Activated T-cell treated with anti-CD3 and anti-CD28 coated beads, Interleukin-2, amount 50 U/mL, for 72 hours (primary cell): ENCODE measurements at places on chromosomes 4 and X. TPM values are rescaled to one million over a fixed set of nuclear protein-coding genes. Genes with fewer than 3 reads are reported as not detected.
A peak's percentile ranks its signal among the peaks of the same experiment; 100 is the strongest.

DNA sequence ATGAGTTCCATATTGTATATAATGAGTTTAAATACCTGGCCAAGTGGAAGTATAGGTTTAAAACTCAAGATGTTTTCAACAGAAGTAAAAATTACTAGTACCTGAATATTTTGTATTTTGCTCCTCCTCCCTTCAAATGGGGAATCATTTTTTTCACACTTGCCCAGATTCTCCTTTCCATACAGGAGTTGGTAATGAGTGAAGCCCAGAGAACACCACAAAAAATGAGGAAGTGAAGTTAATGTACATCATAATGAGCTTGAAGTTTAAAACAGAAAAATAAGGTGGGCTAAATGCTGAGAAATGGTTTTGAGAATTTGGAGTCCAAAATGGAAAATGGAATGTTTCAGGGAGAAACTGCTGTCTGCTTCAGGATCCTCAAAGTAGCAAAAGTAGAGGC lies 364.8 kb upstream of the EMCN start:
- no peaks in the 10 kb centered on the region for H3K36me3 ChIP-seq
- no peak for DNase-seq

- no peak for DNase-seq
- peaks cover 5% of the 10 kb centered on the region for H3K36me3 ChIP-seq
- H3K27ac ChIP-seq: no peak overlapping the region
- peaks cover 22% of the 10 kb centered on the region for H3K4me1 ChIP-seq
These were observed 21.0 kb downstream of the ATXN3L start for GRCh38 chrX:13298836-13299235.

- H3K4me1 ChIP-seq: no peaks in the 10 kb centered on the region
- no peak for DNase-seq
- H3K27me3 ChIP-seq: peaks cover 52% of the 10 kb centered on the region
- no peaks in the 10 kb centered on the region for H3K36me3 ChIP-seq
- H3K4me3 ChIP-seq: no peak overlapping the region
These were observed 30.6 kb downstream of the SUPT20HL2 start for GRCh38 chrX:24283127-24283794.

GRCh38 chr4:85738721-85739120 lies 263.8 kb downstream of the ARHGAP24 start:
- peaks cover 1% of the 10 kb centered on the region for H3K36me3 ChIP-seq
- H3K27me3 ChIP-seq: no peaks in the 10 kb centered on the region
- H3K4me1 ChIP-seq: no peaks in the 10 kb centered on the region
- no peak overlapping the region for H3K4me3 ChIP-seq
- no peak overlapping the region for H3K27ac ChIP-seq

Gene VCX3B
- total RNA-seq: not detected

Gene SMIM43
- not detected for total RNA-seq

GRCh38 chr4:138078751-138079520 lies 163.2 kb downstream of the SLC7A11 start:
- H3K27me3 ChIP-seq: no peaks in the 10 kb centered on the region
- no peak overlapping the region for H3K27ac ChIP-seq
- no peak for DNase-seq
- no peaks in the 10 kb centered on the region for H3K36me3 ChIP-seq
- no peaks in the 10 kb centered on the region for H3K4me1 ChIP-seq
- H3K4me3 ChIP-seq: no peak overlapping the region

Gene TLR3
- 0.09 TPM for total RNA-seq

DNA sequence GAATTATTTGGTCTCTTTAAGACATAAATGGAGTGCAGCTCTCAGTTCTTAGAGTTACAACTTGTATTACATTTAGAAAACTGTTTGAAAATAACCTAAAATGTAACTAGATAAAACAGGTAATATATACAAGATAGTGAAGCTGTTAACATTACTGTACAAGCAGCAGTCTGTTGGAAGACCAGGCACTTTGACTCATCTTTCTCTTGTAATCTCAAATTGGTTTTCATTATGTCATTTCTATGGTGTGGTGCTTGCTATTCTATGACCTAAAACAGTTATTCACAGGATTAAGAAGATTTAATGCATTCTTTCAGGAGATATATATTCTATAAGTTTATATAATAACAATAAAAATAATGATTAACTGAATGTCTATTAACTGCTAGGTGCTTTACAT lies 282.5 kb upstream of the PITX2 start:
- no peaks in the 10 kb centered on the region for H3K36me3 ChIP-seq
- no peaks in the 10 kb centered on the region for H3K27me3 ChIP-seq
- no peak overlapping the region for H3K4me3 ChIP-seq
- H3K4me1 ChIP-seq: no peaks in the 10 kb centered on the region
- no peak for DNase-seq

- no peak overlapping the region for H3K4me3 ChIP-seq
- peaks cover 4% of the 10 kb centered on the region for H3K36me3 ChIP-seq
- H3K27me3 ChIP-seq: no peaks in the 10 kb centered on the region
- DNase-seq: no peak
These were observed 16.7 kb downstream of the MGST2 start for GRCh38 chr4:139682309-139682708.

DNA sequence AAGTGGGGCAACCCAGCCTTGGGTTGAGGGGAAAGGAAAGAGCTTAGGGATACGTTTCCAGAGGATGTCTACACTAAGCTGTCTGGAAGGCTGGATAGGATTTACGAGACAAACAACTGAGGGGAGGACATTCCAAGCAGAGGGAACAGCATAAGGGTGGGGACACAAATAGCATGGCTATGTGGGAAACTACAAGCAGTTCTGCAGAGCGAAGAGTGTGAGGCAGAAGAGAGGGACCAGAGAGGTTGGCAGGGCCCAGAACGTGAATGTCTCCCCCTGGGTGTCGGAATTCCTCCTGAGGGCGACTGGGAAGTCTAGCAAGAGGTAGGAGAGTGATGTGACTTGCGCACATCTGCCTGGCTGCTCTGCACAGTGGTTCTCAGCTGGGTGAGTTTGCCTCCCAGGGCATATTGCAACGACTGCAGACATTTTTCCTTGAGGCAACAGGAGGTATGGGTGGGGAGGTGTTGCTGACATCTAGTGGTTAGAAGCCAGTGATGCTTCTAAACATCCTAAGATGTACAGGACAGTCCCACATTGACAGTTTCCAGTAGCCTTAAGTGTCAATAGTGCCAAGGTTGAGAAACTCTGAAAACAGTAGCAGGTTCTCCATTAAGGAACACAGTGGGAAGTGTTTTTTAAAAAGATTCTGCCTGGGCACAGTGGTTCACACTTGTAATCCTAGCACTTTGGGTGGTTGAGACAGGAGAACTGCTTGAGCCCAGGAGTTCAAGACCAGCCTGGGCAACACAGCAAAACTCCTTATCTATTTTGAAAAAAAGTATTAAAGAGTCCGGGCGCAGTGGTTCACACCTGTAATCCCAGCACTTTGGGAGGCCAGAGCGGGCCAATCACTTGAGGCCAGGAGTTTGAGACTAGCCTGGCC lies 9.2 kb downstream of the NDUFA1 start:
- H3K27ac ChIP-seq: no peak overlapping the region
- H3K4me1 ChIP-seq: peaks cover 14% of the 10 kb centered on the region
- H3K4me3 ChIP-seq: no peak overlapping the region
- H3K27me3 ChIP-seq: peaks cover 16% of the 10 kb centered on the region

Gene PABPC5
- total RNA-seq: not detected

Gene IQCM
- not detected for total RNA-seq

DNA sequence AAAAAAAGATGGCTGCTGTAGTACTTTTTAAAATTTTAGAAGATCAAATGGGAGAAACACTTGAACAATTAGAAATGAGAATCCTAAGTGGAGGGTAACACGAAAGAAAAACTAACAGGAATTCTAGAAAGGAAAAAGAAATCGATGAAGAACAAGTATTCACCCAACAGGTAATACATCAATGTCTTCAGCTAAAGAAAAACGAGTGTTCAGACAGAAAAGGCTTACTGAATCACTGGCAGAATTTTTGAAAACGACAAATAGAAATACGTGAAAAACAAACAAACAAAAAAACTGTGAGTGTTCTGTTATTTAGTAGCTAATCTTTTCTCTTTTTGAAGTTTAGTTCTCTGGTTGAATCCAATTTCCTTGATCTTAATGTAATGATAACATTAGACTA lies 1.8 kb downstream of the MAD2L1 start:
- DNase-seq: no peak
- H3K4me1 ChIP-seq: peaks cover 62% of the 10 kb centered on the region
- H3K27ac ChIP-seq: peak overlapping the region; percentile 95
- no peaks in the 10 kb centered on the region for H3K27me3 ChIP-seq
- H3K4me3 ChIP-seq: peak overlapping the region; percentile 97

- DNase-seq: no peak
- H3K27ac ChIP-seq: peak overlapping the region; percentile 84
- H3K4me3 ChIP-seq: no peak overlapping the region
- peaks cover 35% of the 10 kb centered on the region for H3K4me1 ChIP-seq
- peaks cover 17% of the 10 kb centered on the region for H3K36me3 ChIP-seq
These were observed 63.7 kb upstream of the TLR2 start for GRCh38 chr4:153620352-153620751.

DNA sequence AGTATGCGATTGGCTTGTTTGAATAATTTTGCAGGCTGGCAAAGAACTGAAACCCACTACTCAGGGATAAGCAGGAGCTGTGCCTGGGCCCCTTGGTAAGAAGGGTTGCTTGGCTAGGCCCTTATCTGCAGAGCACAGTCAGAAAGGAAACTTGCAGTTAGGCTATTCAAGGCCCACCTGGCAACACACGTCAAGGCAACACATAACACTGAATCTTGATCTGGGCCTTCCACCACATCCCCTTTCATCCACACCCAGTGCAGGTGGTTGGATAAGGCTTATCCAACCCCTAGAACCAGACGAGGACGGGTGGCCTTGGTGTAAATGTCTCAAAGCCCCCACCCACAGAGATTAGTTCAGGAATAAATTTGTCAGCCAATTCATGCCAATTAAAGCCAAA lies 72.8 kb upstream of the NEIL3 start:
- peaks cover 2% of the 10 kb centered on the region for H3K4me1 ChIP-seq
- H3K4me3 ChIP-seq: no peak overlapping the region
- H3K27ac ChIP-seq: no peak overlapping the region
- DNase-seq: no peak
- no peaks in the 10 kb centered on the region for H3K36me3 ChIP-seq
- H3K27me3 ChIP-seq: no peaks in the 10 kb centered on the region

Gene VGLL1
- total RNA-seq: not detected

- peaks cover 35% of the 10 kb centered on the region for H3K4me1 ChIP-seq
- H3K4me3 ChIP-seq: peak overlapping the region; percentile 42
- H3K27me3 ChIP-seq: peaks cover 24% of the 10 kb centered on the region
- no peak for DNase-seq
- H3K27ac ChIP-seq: peak overlapping the region; percentile 81
- H3K36me3 ChIP-seq: peaks cover 3% of the 10 kb centered on the region
These were observed 33.1 kb downstream of the GAB3 start for GRCh38 chrX:154717824-154718223.

DNA sequence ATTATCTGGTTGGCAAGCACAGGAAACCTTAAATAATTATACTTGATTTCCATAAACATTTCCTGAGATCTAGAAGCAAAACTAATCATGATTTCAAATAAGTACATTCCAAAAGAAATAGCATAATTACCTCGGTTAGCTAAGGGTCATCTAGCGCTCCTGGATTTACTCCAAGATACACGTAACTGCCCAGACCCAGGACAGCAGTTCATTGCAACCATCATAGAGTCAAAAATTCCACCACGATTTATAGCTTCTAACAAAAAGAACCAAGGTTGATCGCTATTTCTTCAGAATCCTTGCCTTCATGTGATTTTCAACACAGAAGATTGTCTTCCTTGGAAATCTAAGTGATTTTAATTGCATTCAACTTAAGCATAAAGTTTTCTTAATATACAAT lies 1235.5 kb upstream of the TENM3 start:
- no peak for DNase-seq
- H3K36me3 ChIP-seq: no peaks in the 10 kb centered on the region
- no peaks in the 10 kb centered on the region for H3K27me3 ChIP-seq
- H3K27ac ChIP-seq: no peak overlapping the region
- H3K4me3 ChIP-seq: no peak overlapping the region
- H3K4me1 ChIP-seq: no peaks in the 10 kb centered on the region

DNA sequence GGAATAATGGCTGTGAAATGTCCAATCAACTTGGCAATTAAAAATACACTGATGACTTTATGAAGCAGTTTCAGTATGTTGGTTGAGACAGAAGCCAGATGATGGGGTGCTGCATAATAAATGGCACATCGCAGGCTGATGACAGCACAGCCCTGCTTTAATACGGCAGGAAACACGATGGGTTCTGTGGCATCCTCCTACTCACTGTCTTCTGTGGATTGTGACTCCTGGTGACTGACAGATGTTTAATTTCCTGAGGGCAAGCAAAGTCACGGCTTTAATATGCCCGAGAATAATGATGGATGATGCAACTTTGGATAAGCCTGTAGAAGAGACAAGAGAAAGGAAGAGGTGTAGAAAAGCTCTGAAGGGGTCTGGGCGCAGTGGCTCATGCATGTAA lies 295.4 kb downstream of the TRIML1 start:
- no peak for DNase-seq
- no peak overlapping the region for H3K4me3 ChIP-seq
- H3K27ac ChIP-seq: no peak overlapping the region
- H3K36me3 ChIP-seq: peaks cover 3% of the 10 kb centered on the region
- H3K4me1 ChIP-seq: no peaks in the 10 kb centered on the region

Gene SH3RF1
- 0.63 TPM for total RNA-seq

Gene RAI2
- total RNA-seq: 1.5 TPM

Gene TLR2
- 1.4 TPM for total RNA-seq

- H3K4me3 ChIP-seq: no peak overlapping the region
- peaks cover 15% of the 10 kb centered on the region for H3K4me1 ChIP-seq
- no peaks in the 10 kb centered on the region for H3K27me3 ChIP-seq
- DNase-seq: no peak
- H3K36me3 ChIP-seq: peaks cover 3% of the 10 kb centered on the region
These were observed 6.3 kb downstream of the EXOC1 start for GRCh38 chr4:55859711-55860110.

Gene DCAF12L1
- total RNA-seq: not detected

Gene FAT4
- total RNA-seq: not detected

- peaks cover 21% of the 10 kb centered on the region for H3K27me3 ChIP-seq
- H3K36me3 ChIP-seq: peaks cover 2% of the 10 kb centered on the region
- H3K4me1 ChIP-seq: peaks cover 21% of the 10 kb centered on the region
These were observed 75.9 kb upstream of the LSM6 start for GRCh38 chr4:146099585-146099984.

GRCh38 chr4:3079694-3080123 lies 5.2 kb downstream of the HTT start:
- peaks cover 15% of the 10 kb centered on the region for H3K36me3 ChIP-seq
- DNase-seq: no peak
- H3K27ac ChIP-seq: no peak overlapping the region
- H3K4me1 ChIP-seq: peaks cover 85% of the 10 kb centered on the region
- no peaks in the 10 kb centered on the region for H3K27me3 ChIP-seq

GRCh38 chr4:128649575-128650205 lies 159.8 kb upstream of the JADE1 start:
- no peak for DNase-seq
- H3K4me1 ChIP-seq: no peaks in the 10 kb centered on the region
- no peaks in the 10 kb centered on the region for H3K27me3 ChIP-seq
- H3K4me3 ChIP-seq: no peak overlapping the region
- no peak overlapping the region for H3K27ac ChIP-seq

GRCh38 chr4:162046135-162046534 lies 117.7 kb downstream of the FSTL5 start:
- no peak overlapping the region for H3K4me3 ChIP-seq
- DNase-seq: no peak
- H3K36me3 ChIP-seq: no peaks in the 10 kb centered on the region
- H3K4me1 ChIP-seq: no peaks in the 10 kb centered on the region

- no peaks in the 10 kb centered on the region for H3K27me3 ChIP-seq
- no peak for DNase-seq
- H3K27ac ChIP-seq: no peak overlapping the region
- H3K36me3 ChIP-seq: no peaks in the 10 kb centered on the region
These were observed 737.1 kb downstream of the FAT4 start for GRCh38 chr4:126051689-126052424.

Gene NLRP2B
- total RNA-seq: not detected
